ENCODE measurements at places on chromosomes 5 and 9.

DNA sequence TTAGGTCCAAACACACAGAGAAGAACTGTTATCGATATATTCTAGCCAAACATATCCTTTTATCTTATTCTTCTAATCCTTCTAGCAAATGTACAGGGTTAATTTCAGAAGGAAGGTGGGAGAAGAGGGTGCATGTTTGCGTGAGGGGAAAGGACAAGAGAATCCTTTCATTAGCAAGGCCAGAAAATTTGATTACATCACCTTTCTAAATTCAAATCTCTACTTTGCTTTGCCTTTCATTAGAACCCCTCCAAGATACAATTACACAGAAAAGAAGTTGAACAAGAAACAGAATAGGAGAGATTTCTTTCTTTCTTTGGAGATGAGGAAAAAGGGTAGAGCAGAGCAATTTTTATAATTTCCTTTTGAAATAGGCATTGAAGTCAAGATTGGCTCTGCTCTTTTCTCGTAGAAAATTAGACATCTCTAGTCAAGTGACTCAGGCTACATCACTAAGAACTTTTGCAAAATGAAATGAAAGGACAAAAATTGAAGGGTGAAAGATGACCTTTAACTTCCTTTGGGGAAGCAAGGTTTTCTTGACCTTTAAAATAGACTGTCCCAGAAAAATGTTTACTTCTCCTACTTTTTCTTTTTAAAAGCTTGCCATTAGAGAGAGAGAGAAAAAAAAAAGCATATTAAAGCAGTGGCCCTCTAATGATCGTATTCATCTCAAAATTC lies 81.2 kb downstream of the TTLL11 start:
- no peak for DNase-seq

DNA sequence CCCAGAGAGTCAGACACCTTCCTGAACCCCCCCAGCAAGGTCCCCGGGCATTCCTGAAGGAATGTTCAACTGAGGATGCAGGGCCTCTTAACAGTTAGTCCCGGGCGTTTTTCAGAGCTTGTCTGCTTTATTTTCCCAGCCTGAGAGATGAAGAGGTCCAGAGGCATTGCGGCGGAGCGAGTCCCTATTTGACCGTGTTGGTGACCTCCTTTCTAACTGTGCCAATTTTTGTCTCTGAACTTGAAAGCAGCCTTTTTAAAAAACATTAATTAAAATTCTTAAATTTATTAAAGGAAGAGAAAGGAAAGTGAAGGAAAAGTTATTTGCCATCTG lies 433 bp upstream of the PTAR1 start:
- DNase-seq: no peak

DNA sequence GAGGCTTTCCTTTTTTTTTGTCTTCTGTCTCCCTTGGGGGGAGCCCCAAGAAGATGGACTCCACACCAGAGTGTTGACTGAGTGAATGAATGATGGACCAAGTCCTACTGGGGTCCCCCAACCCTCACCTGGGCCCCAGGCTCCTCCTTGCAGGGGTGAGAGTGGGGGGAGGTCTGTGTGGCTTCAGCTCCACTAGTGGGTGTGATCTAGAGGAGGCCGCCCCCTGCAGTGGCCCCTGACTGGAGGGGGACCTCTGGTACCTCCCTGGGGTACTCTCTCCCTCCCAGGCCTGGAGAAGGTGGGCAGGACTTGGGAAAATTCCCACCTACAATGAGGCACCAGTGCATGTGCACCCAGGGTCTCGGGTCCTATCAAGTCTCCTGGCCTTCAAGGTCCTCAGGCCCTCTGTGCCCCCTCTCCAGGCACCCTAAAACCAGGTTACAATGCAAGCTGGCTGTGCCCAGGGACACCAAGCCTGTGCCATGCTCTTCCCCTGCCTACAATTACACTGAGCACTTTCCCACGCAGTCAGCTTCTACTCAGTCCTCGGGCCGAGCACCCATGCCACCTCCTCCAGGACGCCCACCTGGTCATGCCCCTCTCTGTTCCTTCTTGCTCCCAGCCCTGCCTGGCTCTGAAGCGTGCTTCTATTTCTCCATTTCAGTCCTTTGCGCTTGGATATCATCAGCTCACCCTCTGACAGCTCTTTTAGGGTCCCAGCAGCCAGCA lies 117.2 kb upstream of the PHYKPL start:
- no peak for DNase-seq

DNA sequence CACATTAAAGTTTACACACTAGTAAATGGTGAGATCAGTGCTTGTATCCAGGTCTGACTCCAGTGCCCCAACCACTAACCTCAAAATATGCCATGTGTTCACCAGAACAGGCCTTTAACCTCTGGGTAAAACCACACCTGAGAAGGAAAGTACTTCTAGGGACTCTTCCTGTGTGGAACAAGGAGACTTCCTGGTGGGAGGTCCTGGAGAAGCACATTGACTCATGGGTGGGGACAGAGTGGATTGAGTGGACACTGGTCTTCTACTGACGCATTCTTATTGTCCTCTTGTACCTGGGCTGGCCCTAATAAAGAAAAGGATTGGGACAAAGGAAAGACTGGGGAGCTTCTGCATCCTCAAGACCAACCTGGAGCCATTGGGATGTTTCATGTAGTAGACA lies 43.4 kb downstream of the ANGPTL2 start:
- DNase-seq: no peak

DNA sequence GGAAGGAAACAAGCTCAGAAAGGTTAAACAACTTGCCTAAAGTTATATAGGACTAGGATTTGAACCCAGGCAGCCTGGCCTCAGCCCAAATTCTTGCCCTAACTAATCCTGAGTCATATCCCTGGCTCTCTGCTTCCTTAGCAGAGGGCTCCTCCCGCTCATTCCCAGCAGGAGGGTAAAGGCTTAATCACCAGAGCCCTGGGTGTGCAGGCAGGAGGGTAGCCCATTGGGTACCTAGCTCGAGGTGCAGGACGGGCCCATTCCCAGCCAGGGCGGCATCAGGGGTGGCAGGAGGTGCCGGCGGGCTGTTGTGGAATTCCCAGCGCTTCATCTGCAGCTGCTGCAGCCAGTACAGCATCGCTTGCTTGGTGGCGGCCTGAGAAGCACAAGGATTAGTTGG lies 3.9 kb downstream of the TBC1D2 start:
- DNase-seq: no peak

- DNase-seq: no peak
These were observed 272.1 kb upstream of the IZUMO3 start for GRCh38 chr9:24817756-24818155.

GRCh38 chr9:11038366-11038765 lies 425.6 kb upstream of the PTPRD start:
- DNase-seq: no peak

GRCh38 chr5:122846051-122846550 lies 688 bp downstream of the SNX24 start:
- no peak for DNase-seq

GRCh38 chr5:133155326-133155969 lies 103.6 kb downstream of the HSPA4 start:
- no peak for DNase-seq

- DNase-seq: no peak
These were observed 82.3 kb downstream of the MACIR start for GRCh38 chr5:103340717-103341388.

DNA sequence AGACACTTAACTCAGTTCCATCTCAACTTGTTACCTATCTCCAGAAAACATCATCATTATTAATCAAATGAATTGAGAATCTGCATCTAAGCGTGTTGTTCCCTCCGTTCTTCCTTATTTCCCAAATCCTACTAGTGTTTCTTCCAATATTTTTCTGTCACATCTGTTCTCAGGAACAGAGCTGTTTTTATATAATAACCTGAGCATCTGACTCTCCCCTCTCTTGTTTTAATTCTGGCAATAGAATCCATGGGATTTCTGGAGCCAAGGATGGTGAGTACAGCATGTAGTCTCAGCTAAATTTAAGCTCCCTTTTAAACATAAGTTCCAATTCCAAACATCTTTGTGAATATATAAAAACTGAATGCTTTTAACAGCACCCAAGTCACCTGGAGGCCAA lies 558.3 kb downstream of the DTWD2 start:
- no peak for DNase-seq

DNA sequence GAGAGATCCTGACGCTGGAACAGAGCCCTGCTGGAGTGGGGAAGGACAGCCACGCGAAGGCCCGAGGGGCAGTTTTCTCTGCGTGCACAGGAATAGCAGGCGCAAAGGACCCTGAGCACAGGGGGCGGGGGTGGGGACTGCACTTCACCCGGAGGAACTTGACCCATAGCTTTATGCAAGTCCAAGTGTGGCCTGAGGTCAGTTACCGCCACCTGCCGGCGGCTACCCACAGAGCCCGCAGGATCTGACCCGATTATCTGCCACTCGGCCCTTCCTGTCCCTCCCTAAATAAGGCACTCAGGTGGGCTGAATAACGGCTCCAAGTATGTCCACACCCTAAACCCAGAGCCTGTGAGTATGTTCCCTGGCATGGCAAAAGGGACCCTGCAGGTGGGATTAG lies 65.4 kb upstream of the FCN1 start:
- no peak for DNase-seq

DNA sequence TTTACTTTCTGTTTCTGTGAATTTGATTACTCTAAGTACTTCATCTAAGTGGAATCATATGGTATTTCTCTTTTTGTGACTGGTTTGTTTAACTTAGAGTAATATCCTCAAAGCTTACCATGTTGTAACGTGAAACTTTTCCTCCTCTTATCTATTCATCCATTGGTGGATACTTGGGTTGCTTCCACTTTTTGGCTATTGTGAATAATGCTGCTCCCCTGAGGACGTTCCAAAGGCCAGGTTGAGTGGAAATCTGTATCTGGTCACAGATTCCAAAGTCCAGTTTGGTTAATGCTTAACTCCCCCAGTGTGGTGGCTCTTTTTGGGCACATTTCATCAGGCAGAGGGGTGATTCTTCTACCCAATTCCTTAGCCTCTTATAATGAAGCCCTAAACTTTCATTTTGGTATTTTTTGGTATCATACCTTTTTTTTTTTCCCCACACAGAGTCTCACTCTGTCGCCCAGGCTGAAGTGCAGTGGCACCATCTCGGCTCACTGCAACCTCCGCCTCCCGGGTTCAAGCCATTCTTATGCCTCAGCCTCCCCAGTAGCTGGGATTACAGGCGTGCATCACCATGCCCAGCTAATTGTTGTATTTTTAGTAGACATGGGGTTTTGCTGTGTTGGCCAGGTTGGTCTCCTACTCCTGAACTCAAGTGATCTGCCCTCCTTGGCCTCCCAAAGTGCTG lies 65.4 kb downstream of the CMYA5 start:
- no peak for DNase-seq

- no peak for DNase-seq
These were observed 214.6 kb upstream of the CCNH start for GRCh38 chr5:87627363-87627762.

- no peak for DNase-seq
These were observed 1.8 kb downstream of the SURF6 start for GRCh38 chr9:133334161-133334560.

DNA sequence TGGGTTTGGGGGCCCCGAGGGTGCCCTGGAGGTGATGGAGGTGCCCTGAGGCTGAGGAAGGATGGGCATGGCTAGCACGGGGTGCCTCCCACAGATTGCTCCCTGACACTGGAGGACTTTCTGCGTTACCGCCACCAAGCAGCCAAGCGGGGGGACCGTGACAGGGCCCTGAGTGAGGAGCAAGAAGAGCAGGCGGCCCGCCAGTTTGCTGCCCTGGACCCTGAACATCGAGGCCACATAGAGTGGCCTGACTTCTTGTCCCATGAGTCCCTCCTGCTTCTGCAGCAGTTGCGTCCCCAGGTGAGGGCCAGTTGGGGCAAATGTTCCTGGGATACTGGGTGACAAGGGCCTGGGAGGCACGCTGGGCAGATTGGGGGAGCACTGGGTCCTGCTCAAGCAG lies 13.1 kb upstream of the DNAJB5 start:
- DNase-seq: no peak

GRCh38 chr5:67133217-67133616 lies 63.4 kb downstream of the CD180 start:
- DNase-seq: no peak

GRCh38 chr5:172243302-172243701 lies 40.3 kb downstream of the UBTD2 start:
- no peak for DNase-seq

GRCh38 chr5:122701640-122702523 lies 73.0 kb upstream of the SNX2 start:
- DNase-seq: no peak

GRCh38 chr5:179153921-179154345 lies 93.8 kb downstream of the ZNF354C start:
- no peak for DNase-seq

DNA sequence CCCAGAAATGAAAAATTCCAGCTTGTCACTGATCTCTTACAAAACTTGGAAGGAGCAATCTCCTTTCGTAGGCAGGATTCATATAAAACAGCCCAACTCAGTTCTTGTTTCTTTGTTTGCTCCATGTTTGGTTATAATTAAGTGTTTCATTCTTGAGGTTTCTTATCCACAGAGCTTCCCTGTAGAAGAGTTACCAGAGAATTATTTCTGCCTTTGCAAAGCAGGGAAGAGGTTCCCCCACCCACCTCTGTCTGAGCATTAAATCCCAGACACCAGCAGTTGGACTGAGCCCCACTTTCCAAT lies 34.1 kb upstream of the RAI14 start:
- no peak for DNase-seq

DNA sequence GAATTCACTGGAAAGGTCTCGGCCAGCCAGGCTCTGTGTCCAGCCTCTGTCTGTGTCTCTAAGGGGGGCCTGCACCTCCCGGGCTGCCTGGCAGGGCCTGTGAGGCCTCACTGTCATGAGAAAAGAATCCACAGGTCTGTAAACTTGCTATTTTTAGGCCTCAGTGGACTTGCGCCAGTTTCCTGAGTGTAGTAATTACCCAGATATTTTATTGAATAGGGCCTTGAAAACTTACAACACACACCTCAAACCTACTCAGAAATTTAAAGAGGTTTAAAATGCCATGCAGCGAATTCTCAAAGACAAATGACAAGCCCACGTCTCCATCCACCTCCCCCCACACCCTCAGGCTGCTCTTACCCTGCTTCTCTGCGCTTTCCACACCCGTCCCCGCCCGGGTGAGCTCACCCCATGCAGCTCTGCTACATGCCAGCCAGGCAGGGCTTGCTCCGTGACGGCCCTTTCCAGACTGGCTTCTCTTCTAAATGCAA lies 8.8 kb upstream of the TENT4A start:
- no peak for DNase-seq

DNA sequence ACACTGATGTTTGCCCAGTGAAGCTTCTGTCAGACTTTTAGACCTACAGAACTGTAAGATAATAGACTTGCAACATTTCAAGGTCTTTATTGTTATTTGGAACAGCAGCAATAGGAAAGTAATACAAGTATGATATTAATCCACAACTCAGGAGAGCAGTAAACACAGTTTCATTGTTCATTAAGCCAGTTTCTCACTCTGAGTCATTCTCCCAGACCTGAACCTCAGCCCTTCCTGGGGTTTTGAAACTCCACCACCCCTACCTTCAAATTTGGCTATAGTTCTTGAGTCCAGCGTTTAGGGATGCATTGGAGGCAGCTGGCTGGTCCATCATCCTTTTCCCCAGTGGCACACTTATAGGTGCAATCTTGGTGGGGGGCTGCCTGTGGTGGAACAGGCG lies 203.2 kb downstream of the RAB3C start:
- DNase-seq: no peak

- no peak for DNase-seq
These were observed 672 bp downstream of the MSANTD3 start for GRCh38 chr9:100427366-100428263.
